ENCODE measurements at places on chromosomes 2 and 18. TPM values are rescaled to one million over a fixed set of nuclear protein-coding genes. Genes with fewer than 3 reads are reported as not detected.

The REG3G gene
- total RNA-seq: not detected

The IL1F10 gene
- not detected for total RNA-seq

The CFAP221 gene
- 1.0 TPM for total RNA-seq

The OTOF gene
- total RNA-seq: 5.2 TPM

The PTPRN gene
- not detected for total RNA-seq

The TOGARAM2 gene
- 0.52 TPM for total RNA-seq

The SLC4A5 gene
- 2.6 TPM for total RNA-seq

The SPATA3 gene
- total RNA-seq: not detected

The TUBA3D gene
- total RNA-seq: 1.0 TPM

The VPS54 gene
- 25.1 TPM for total RNA-seq

The MYO3B gene
- total RNA-seq: under 0.01 TPM

The CXCR4 gene
- 29.2 TPM for total RNA-seq

The KHK gene
- total RNA-seq: 2.1 TPM

The GREB1 gene
- 6.8 TPM for total RNA-seq

The RIT2 gene
- not detected for total RNA-seq

The TFCP2L1 gene
- total RNA-seq: under 0.01 TPM

The CHPF gene
- total RNA-seq: 33.4 TPM

The MOGAT1 gene
- total RNA-seq: not detected

The FBLN7 gene
- 9.9 TPM for total RNA-seq

The RPRM gene
- total RNA-seq: 3.1 TPM

The STPG4 gene
- total RNA-seq: not detected

The LHCGR gene
- total RNA-seq: 4.2 TPM

The SIX2 gene
- 4.2 TPM for total RNA-seq

The DPYSL5 gene
- total RNA-seq: 3.7 TPM

The FBXO15 gene
- 1.0 TPM for total RNA-seq

The DNAJC27 gene
- total RNA-seq: 8.4 TPM

The CAPN14 gene
- total RNA-seq: not detected

The CPO gene
- total RNA-seq: not detected

The BCL2 gene
- 39.1 TPM for total RNA-seq

The ASXL2 gene
- 4.7 TPM for total RNA-seq

The SLC11A1 gene
- 1.0 TPM for total RNA-seq

The DNER gene
- total RNA-seq: 1.6 TPM

The STARD6 gene
- not detected for total RNA-seq

The TRIP12 gene
- 209 TPM for total RNA-seq

The GAREM2 gene
- total RNA-seq: 1.0 TPM

The POMC gene
- 4.2 TPM for total RNA-seq

The TBR1 gene
- total RNA-seq: not detected

The ATP8B1 gene
- total RNA-seq: 4.7 TPM

The UGT1A6 gene
- 0.52 TPM for total RNA-seq

The VWC2L gene
- total RNA-seq: 0.52 TPM

The OSR1 gene
- 10.4 TPM for total RNA-seq

The CAMKMT gene
- total RNA-seq: 5.2 TPM

All from skeletal muscle tissue (tissue), 5 donors.